ENCODE measurements at places on chromosomes 6 and 20.

GRCh38 chr6:30761791-30762429 is 17.6 kb upstream of the IER3 start:
- no peak for DNase-seq

- no peak for DNase-seq
These were observed 216.8 kb upstream of the SGK1 start for GRCh38 chr6:134534708-134535149.

- DNase-seq = no peak
These were observed 144.5 kb downstream of the MAP3K7 start for GRCh38 chr6:90442366-90442765.

- no peak for DNase-seq
These were observed 103.1 kb downstream of the DST start for GRCh38 chr6:56539527-56540105.

DNA sequence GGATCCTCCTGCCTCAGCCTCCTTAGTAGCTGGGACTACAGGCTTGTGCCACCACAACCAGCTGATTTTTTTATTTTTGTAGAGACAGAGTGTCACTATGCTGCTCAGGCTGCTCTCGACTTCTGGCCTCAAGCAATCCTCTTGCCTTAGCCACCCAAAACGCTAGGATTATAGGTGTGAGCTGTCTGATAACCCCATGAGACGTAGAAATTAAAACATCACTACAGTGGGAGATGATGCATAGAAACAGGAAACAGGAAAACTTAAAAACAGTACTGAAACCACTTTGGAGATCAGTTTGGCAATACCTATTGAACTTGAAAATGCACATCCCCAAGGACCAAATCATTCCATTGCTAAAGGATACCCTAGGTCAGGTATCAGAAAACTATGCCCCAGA is 10.8 kb downstream of the SENP6 start:
- DNase-seq = no peak

- DNase-seq = no peak
These were observed 62.2 kb upstream of the DDR1 start for GRCh38 chr6:30821862-30822784.

- no peak for DNase-seq
These were observed 17.8 kb upstream of the AAR2 start for GRCh38 chr20:36218380-36219064.

DNA sequence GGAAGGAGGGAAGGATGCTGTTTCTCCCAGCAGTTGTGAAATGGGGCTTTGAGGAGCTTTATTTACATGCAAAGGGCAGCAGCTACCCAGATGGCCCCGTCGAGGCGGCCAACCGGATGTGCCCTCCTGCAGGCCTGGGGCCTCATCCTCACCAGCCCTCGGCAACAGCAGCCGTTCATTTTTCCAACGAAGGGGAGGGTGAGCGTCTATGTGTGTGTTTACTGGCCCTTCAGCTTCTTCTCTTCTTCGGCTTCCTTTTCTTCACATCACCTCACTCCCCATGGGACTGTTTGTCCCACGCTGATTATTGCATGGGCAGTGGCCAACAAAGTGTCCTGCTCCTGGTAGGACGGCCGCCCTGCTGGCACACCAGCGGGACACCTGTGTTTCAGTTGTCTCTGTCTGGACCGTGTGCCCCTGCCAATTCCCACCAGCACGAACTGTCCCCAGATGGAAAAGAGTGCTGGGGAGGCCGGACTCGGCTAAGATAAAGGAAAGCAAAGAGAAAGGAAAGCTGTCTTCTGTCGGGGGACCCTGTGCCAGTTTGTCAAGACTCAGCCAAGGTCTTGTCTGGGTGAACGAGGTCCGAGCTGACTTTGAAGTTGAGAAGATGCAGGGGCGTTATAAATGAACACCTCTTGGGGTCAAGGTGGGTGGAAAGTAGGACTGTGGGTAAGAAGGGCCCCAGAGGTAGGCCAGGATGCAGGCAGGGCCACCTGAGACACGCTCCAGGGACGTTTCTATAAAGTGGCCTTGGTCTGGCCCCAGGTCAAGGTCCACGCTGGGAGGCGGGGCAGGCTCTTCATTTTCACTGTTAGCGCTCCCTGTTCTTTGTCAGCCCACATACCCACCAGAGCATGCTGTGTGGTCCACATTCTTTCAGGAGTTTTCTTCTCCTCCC is 57.0 kb downstream of the FAM50B start:
- no peak for DNase-seq

- no peak for DNase-seq
These were observed 549.8 kb downstream of the LMBRD1 start for GRCh38 chr6:69246983-69247382.

- no peak for DNase-seq
These were observed 709.3 kb downstream of the EPHA7 start for GRCh38 chr6:92710048-92710447.

- no peak for DNase-seq
These were observed 154.0 kb downstream of the JARID2 start for GRCh38 chr6:15399641-15400470.

DNA sequence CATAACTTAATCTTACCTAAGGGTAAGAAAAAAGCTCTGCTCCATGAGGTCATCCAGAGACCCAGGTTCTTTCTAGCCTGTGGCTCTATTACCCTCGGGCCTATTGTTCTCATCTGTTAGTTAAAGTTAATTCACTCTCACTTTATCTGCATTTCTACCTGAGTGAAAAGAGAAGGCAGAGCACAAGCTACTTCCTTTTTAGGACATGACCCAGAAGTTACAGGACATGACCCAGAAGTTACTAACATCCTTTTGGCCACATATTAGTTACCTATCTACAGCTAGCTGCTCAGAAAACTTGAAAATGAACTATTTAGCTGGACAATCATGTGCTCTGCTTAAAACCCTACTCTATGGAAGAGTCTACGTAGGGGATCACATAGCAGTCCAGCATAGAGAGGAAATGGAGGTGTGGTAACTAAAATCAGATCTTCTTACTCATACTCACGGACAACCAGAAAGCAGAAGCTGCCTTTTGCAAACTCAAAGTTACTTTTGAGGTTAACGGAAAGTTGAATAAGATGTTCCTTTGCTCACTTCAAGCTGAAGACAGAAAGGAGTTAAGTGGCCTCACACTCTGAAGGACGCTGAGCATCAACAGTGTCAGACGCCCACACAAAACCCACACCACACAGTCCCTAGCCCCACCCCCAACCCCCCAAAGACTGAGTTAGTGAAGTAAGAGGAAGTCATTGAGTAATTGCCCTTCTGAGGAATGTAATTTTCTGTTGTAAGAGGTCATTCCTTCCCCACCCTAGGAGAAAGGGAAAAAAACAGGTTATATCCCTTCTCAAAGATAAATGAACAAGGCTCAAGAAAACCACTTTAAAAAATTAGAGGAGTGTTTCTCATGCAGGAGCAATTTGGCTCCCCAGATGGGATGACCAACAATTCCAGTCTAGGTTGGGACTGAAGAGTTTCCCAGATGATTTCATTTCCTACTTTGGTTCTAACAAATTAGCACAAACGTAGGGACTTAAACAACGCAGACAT is 45.9 kb upstream of the TAB2 start:
- no peak for DNase-seq

DNA sequence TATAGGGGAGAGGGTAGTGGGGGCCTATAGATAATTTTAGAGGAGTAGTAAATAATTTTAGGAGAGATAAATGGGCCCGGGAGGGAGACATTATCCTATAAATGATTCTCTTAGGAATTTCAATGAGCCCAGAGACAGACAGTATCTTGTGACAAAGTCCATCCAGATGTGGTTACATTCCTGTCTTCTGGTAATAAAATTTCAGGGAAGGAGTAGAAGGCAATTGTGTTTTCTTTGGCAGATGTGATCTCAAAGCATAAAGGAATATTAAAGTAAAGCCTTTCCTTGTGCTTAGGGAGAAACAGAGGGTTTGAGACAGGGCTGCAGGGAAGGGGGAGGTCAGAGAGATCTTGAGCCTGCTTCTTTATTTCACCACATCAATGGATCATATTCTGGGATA is 979.8 kb upstream of the GJE1 start:
- DNase-seq = no peak

DNA sequence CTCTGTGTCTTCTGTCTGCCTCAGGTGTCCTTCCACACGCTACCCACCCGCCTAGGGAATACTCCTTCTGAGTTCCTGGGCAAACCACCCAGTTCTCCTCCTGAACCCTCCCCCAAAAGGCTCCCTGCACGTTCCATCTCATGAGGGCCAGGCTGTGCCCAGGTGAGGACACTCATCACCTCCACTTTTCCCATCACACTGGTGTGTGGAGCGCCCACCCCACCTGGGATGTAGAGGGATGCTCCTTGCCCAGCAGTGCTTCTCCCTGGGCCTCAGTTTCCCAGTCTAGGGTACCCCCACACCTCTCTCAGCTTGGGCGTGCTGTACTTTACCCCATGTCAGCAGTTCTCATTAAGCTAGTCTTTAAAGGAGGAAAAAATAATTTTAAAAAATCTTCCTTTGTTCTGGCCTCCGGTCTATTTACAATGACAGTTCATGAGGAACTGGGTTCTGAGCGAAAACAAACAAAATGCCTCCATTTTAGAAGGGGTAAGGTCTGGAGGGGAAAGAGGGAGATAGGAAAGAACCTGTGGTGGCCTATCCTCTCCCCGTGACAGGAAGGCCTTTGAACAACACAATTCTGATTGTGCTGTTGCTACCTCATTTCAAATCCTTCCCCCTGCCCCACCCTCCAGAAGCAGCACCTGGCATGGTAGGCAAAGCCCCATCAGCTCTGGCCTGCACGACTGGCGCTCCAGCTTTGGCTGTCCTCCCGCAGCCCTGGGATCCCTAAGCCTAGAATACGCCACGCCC is 1.7 kb upstream of the C20orf203 start:
- DNase-seq = peak; percentile 54

DNA sequence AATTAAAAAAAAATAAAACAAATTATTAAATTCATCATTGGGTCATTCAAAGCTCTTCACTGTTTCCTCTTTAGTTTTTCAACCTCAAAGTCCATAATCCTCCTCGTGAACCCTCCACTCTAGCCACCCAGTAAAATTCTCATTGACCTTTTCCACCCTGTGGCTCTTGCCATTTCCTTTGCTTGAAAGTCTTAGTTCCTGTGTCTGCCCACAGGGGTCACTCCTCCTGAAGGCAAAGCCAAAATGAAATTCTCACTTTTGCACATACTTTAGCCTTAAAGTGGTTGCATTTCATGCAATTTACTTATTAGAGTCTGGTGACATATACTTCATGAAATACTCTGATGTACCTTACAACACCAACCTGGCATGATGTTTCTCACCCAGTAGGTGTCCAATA is 263.7 kb downstream of the BMP2 start:
- peak; percentile 8 for DNase-seq

DNA sequence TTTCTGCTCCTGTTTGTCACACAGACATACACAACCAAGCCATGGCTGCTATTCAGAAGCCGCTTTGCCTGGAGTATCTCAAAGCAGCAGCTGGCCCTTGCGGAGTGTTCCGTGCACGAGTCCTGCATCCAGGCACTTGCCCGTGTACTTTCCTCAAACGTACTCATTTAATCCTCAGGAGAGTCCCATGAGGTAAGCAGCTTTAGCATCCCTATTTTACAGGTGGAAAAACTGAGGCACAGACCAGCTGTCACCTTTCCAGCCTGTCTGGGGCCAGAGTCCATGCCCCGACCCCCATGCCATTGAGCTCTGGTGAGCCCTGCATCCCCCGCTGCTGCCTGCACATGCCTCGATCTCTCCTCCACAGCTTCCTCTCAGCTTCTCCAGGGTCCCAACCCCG is 130.0 kb downstream of the ERMARD start:
- DNase-seq = no peak

GRCh38 chr6:90420500-90420899 is 123.9 kb upstream of the BACH2 start:
- DNase-seq = no peak

DNA sequence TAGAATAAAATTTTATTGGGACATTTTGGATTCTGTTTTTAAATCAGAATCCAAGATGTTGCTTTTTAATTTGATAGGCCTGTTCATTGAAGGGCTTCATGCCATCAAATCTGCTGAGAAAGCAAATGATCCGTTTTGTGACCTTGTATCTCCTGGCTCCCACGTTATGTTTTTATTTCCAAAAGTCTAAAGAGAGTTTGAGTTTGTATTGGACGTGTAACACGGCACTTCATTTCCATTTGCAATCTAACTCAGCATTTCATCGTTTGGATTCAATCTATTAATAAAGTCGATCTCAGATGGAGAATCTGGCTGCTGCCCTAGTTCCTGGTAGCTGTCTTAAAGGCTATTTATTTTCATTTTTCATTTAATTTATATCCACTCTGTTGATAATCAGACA is 17.0 kb downstream of the KIF25 start:
- DNase-seq = no peak

GRCh38 chr20:20608041-20608440 is 104.4 kb downstream of the RALGAPA2 start:
- peak; percentile 4 for DNase-seq

DNA sequence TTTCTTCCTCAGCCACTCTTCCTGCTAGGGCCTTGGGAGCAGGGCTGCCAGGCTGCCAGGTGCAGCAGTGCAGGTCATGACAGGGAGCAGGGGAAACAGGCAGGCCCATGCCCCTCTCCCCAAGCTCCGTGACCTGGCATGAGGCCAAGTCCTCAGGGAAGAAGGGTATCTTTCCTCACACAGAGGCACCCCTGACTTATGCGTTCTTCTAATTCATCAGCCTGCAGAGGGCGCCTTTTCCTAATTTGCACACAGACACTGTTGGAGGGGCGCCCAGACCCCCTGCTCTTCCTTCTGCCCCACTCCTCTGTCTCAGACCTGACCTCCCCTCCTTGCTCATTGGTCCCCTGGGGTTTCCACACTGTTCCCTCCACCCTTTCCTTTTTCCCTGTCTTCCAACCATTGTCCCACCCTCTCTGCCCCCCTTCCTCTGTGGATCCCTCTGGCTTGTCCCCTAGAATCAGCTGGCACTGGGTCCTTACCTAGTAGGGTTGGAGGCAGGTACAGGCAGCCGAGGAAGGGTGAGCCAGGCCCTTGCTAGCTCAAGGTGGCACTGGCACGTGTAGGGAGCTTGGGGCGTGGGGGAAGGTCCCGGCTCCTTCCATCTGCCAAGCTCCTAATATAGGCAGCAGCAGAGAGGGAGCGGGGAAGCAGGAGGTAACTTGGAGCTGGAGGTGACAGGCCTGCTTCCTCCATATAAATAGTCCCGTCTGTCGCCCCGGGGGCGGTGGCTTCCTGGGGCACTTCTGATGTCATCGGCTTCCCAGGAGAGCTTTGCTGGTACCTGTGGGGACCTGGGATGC is 154.9 kb upstream of the MLN start:
- DNase-seq = peak; percentile 11

DNA sequence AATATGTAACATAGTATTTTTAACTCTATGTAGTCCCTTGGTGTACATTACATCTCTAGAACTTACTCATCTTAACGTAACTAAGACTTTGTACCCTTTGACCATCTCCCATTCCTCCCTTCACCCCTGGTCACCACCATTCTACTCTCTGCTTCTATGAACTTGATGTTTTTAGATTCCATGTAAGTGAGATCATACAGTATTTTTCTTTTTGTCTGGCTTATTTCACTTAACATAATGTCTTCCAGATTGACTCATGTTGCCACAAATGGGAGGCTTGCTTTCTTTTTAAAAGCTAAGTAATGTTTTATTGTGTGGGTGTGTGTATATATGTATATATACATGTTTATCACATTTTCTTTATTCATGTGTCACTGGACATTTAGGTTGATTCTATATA is 55.8 kb downstream of the TMEM200A start:
- DNase-seq = no peak

- DNase-seq = no peak
These were observed 270.8 kb downstream of the PREX1 start for GRCh38 chr20:48556956-48557355.
